Activated CD4-positive, CD25-positive, alpha-beta regulatory T cell treated with anti-CD3 and anti-CD28 coated beads, Interleukin-2, amount 50 U/mL, for 16 hours (primary cell): ENCODE measurements at places on chromosomes 12 and 14.

GRCh38 chr12:89160716-89161123 is 191.6 kb downstream of the DUSP6 start:
- DNase-seq: no peak

DNA sequence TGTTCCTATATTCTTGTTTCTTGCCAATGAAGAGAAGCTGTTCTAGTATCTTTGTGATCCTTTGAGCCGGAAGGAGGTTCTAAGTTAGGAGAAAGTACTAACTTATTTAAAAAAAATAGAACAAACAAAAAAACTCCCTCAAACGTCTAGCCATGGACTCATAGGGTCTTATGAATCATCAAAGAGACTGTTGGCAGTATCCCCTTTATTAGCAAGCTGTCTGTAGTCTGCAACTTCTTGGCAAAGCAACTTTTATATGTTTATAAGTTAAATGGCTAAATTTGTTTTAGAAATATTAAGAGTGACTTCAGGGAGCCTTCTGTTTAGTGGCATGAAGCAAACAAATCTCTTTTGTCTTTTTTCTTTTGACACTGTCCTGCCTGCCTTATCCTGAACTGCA is 291.9 kb downstream of the FUT8 start:
- DNase-seq: no peak

DNA sequence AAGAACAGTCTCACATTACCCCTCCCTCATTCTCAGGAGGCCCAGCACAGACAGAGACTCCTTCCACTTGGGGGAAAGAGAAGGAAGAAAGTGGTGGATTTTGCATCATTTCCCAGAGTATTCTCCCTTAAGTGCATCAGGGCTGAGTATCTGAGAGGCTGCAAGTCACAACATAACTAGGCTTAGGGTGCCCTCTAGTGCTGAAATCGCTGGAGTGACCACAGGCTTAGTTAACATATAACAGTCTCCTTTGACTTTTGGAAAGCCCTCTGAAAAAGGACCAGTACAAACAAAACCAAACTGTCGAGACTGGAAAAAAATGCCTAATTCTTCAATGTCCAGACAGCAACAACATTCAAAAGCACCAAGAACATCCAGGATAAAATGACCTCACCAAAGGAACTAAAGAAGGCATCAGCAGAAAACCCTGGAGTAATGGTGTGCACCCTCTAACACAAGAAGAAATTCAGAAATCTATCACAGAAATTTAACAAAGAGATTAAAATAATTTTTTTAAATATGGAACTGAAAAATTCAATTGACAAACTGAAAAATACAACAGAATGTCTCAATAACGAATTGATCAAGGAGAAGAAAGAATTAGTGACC is 412.3 kb downstream of the RPS29 start:
- no peak for DNase-seq

- no peak for DNase-seq
Observed at GRCh38 chr14:104872469-104873341, 7.6 kb downstream of the CEP170B start.

GRCh38 chr14:56686416-56686815 is 106.8 kb downstream of the TMEM260 start:
- no peak for DNase-seq

DNA sequence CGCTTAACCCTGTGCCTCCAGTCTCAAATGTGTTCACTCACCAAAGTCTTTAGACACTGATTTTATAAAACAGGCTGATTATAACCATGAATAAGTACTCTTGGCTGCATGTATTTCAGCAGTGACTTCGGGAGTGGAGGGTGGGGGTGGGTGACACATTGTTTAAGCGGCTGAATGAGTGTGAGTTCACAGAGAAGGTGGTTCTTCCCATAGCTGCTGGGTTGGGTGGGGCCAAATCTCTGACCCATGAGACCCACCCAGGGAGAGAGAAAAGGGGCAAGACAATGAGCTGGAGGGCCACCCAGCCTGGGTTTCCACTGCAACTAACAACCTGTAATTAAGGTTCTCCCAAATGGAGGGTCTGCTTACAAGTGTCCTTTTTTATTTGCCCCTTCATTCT is 96.4 kb downstream of the SYNE3 start:
- DNase-seq: no peak

DNA sequence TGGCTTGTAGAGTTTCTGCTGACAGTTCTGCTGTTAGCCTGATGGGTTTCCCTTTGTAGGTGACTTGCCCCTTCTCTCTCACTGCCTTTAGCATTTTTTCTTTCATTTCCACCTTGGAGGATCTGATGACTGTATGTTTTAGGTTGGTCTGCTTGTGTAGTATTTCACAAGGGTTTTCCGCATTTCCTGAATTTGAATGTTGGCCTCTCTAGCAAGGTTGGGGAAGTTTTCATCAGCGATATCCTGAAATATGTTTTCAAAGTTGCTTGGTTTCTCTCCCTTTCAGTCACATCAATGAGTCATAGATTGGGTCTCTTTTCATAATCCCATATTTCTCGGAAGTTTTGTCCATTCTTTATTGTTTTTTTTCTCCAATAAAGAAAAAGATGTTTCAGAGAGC is 11.4 kb downstream of the NOPCHAP1 start:
- DNase-seq: no peak
